ENCODE measurements at places on chromosomes 6 and 20.

DNA sequence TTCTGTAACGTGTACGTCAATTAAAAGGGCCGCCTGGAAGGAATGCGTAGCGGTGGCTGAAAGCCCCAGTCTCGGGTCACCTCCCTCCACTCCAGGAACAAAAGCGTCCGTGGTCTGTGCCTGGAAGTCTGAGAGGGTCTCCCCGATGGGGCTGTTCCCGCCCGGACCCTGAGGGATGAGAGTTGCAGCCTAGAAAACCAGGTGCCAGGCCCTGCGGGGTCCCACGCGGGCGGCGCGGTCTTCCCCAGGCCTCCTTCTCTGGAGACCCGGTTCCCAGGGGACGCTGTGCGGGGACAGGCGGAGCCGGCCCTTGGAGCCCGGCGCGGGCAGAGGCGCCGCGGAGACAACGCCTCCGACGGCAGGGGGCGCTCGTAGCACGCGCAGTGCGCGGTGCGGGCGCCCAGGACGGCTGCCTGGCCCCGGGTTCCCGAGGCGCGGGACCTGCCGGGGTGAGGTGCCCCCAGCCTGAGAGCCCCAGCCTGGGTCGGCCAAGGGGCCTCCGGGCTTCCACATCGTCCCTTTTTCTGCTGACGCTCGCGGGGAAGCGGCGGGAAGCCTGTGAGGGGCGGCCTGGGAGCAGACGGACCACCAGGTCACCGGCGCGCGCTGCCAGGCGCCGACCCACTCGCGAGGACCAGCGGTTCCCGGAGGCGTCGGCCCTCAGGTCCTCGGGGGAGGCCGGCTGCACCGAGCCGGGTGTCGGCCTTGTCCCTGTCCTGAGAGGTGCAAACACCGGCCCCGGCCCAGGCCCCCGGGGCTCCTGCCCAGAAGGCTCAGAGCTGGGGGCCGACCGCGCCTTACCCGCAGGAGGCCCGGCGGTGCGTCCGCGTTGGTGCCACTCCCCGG is 5.3 kb upstream of the FOXC1 start:
- DNase-seq = peak; percentile 65

DNA sequence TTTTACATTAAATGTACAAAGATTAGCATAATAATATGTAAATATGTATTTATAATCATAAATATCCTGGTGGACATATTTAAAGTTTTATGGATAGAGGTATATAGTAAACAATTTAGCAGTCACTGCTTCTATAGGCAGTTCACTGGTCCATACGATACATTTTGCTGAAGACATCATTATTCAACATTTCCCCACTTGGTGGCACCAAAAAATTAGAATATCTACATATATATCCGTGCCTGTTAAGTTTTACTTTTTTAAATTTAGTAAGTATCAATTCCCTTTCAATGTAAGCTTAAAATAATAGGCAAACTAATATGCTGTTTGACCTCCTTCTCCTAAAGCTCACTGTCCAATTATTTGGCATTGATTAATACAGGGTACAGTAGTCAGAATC is 64.2 kb downstream of the LMBRD1 start:
- peak; percentile 36 for DNase-seq

- no peak for DNase-seq
Observed at GRCh38 chr6:168372889-168373288, 53.3 kb upstream of the DACT2 start.

GRCh38 chr20:3710011-3710466 is 2.4 kb downstream of the SIGLEC1 start:
- no peak for DNase-seq

GRCh38 chr20:12970372-12970821 is 38.4 kb upstream of the SPTLC3 start:
- DNase-seq = no peak

DNA sequence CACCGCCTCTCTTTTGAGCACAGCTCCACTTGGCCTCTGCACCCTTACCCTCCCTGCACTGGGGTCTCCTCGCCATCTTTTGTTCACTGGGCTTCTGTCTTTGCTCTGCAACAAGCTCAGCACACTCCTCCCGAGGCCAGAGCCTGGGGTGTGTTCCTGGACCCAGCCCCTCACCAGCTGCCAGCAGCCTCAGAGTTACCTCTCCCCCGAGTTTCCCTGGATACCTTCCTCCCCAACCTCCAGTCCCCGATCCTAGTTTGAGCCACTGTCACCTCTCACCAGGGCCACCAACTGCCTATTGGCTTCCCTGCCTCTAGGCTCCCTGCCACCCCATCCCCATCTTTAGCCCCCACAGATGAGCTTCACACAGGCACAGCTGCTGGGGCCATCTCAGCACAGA is 12.3 kb downstream of the CYP21A2 start:
- no peak for DNase-seq

- no peak for DNase-seq
Observed at GRCh38 chr6:151512481-151512880, 18.7 kb downstream of the CCDC170 start.

GRCh38 chr6:34570066-34570833 is 14.1 kb upstream of the SPDEF start:
- no peak for DNase-seq

- DNase-seq = no peak
Observed at GRCh38 chr20:63253065-63253437, 1.2 kb downstream of the NKAIN4 start.

DNA sequence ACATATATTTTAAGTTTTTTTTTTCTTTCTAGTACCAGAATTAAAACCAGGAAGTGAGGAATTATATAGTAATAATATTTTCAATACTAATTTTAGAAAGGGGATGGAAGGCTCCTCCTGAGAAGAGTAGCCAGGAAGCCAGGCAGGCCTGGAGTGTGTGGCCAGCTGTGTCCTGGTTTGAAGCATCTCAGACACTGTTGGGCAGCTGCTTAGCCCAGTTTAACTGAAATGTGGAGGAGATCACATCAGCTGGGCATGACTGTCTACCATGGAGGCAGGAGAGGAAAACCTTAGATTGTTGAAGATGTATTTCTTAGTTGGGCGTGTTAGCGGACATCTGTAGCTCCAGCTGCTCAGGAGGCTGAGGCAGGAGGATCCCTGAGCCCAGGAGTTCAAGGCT is 142.2 kb downstream of the ARID1B start:
- DNase-seq = no peak

GRCh38 chr6:30520522-30520921 is 31.2 kb downstream of the HLA-E start:
- DNase-seq = no peak

DNA sequence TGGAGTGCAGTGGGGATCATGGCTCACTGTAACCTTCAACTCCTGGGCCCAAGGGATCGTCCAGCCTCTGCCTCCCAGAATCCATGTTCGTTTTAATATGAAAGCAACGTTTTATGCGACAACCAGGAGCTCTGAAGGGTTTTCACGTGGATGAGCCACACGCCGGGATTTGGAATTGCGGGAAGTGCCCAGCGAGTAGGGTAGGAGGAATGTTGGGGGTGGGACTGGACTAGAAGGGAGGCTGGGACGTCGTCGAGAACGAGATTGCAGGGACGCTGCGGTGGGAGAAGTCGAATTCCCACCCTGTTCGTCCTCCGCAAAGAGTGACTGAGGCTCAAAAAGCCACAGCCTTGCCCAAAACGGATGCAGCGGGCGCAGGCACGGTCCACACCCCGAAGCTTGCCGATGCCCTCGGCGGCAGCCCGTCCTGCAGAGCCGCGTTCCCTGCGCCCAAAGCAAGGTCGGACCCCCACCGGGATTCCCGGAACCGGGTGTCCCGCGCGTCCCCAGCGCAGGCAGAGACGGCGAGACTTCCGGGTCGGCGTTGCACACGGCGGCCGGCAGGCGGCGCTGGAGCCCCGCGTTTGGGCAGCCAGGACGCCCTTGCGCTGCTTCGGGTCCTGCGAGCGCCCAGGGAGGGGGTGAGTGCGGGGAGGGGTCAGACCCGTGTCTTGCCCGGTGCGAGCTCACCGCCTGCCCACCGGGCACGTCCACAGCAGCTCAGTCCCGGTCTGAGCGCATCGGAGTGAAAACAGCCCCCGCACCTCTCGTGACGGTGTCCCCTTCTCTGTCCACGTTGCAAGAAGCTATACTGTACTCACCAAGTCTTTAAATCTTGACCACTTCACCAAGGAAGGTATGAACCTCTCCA is 87.8 kb downstream of the DHX35 start:
- DNase-seq = peak; percentile 37

DNA sequence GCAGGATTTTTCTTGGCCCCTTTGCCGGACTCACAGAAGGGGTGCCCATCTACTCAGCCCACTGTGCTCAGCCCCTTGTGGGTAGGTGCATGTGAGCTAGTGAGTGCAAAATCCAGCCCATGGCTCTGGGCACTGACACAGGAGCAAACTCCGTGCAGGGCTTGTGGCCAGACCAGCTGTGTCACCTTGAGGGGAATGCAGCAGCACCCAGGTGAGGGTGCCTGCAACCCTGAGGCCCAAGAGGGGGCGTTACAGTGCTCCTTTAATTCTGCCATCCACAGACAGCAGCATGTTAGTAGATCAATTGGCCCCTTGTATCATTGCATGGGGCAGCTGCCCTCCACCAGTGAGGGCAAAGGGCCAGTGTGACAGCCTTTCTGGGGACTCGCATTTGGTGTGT is 12.9 kb upstream of the IYD start:
- DNase-seq = no peak

DNA sequence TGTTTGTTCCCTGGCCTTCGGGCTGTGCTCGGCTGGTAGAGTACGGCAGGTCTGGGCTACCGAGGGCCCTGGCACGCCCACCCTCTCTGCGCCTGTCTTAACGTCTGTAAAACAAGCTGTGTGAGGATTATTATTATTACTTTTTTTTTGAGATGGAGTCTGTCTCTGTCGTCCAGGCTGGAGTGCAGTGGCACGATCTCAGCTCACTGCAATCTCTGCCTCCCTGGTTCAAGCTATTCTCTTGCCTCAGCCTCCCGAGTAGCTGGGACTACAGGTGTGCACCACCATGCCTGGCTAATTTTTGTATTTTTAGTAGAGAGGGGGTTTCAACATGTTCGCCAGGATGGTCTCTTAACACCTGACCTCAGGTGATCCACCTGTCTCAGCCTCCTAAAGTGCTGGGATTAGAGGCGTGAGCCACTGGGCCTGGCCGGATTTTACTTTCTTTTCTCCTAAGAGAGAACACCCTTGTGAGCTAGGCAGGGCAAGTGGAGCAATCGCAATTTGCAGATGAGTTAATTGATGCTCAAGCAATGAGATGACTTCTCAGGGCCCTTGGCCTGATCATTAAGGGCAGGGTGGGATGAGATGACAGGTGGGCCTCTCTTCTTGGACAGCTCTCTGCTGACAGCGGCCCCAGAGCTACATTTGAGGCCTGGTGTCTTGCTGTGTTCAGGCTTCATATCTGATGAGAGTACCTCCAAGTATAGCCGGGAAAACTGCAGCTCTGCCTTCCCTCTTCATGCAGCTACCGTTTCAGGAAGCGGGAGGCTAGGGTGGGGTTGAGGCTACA is 859 bp upstream of the SMIM29 start:
- DNase-seq = no peak

DNA sequence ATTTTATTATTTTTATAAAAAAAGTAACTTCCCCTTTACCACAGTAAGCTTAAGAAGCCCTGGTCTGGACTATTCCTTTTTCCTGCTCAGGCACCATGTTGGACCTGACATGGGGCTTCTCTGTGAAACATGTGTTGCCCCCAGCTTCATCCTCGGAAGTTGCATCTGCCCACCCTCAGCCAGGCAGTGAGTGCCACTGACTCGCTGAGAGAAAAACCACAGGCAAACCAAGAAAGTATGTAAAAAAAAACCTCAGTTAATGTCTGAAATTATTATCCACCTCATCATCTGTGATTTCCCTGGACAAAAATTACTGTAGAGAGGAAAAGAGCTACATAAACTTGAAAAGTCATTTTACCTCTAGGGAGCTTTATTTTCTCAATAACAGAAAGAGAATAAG is 109.9 kb upstream of the MCHR2 start:
- no peak for DNase-seq

DNA sequence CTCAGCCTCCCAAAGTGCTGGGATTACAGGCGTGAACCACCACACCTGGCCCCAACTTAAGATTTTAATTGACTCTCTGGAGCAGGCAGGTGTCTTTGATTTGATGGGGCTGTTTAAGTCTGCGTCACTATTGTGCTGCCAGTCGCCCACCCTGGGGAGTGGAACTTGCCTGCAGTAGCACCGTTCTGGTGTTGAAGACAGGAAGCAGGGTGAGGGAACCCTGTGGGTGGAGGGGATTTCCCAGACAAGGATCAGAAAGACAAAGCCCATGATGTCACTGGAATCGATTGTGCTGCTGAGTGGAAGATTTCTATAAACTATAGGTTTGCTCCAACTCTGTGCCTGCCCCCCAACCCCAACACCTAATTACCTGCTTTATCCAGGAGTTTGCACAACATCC is 11.0 kb downstream of the ALDH8A1 start:
- no peak for DNase-seq

GRCh38 chr20:59933296-59933848 is at the start of gene SYCP2:
Gene SYCP2, minus strand, starts transcription at chr20:59933637. Its CDS starts 11,224 bp downstream, at chr20:59922413.
- no peak for DNase-seq

- no peak for DNase-seq
Observed at GRCh38 chr6:69926745-69927144, 60.4 kb downstream of the COL19A1 start.

GRCh38 chr6:140385679-140386078 is 1011.2 kb upstream of the CITED2 start:
- DNase-seq = no peak

GRCh38 chr6:26030716-26031115 is 56.5 kb upstream of the HFE start:
- no peak for DNase-seq

DNA sequence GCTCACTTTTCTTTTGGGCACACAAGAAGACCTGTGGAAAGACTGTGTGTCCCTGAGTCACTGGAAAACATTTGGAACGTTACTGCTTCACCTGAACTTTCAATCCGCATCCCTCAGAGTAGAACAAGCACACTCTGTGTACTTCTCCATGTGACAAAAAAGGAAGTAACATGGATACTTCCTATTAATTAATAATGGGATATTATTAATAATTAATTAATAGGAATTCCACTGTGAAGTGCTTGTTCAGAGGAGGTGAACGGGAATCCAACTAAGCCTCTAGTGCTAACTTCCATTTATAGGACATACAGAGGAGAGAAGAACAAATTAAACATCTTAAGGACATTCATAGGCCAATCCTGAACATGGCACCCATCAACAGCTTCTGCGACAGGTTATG is 407.8 kb downstream of the SYNE1 start:
- no peak for DNase-seq

DNA sequence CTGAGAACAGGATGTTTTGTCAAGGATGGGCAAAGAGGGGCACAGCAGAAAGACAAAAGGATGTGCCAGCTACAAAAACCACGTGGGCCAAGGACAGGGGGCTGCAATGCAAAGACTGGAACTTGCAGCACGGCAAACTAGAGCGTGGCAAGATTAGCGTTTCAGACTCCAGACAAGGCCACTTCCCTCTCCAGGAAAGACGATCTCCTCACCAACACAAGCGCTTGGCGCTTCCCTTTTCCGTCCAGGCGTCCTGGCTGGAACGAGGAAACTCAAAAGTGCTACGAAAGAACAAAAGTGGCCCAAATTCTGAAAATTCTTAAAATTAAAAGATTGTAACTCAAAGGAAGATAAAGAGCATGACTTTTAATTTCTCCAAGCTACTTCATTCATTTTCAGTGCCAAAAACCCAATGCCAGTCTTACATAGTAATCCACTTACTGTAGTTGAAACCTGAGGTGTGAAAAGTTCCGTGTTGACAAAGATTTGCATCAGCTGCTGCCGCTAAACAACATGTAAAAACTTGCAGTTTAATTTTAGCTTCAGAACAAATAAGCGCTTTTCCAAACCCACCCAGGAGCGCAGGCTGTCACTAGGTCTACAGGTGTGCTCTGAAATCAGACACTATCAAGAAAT is 207.1 kb upstream of the RREB1 start:
- DNase-seq = no peak

- peak; percentile 7 for DNase-seq
Observed at GRCh38 chr6:90537723-90538258, 49.1 kb downstream of the MAP3K7 start.

- DNase-seq = no peak
Observed at GRCh38 chr6:134041093-134041492, 11.3 kb downstream of the SLC2A12 start.
